ENCODE measurements at places on chromosomes 12 and 14.

- no peak for DNase-seq
Measured at GRCh38 chr14:61585598-61586543, 109.4 kb upstream of the HIF1A start.

- DNase-seq = no peak
Measured at GRCh38 chr12:93870020-93870795, 193.0 kb downstream of the CRADD start.

GRCh38 chr14:78181270-78181669, 11.1 kb downstream of the NRXN3 start:
- no peak for DNase-seq

DNA sequence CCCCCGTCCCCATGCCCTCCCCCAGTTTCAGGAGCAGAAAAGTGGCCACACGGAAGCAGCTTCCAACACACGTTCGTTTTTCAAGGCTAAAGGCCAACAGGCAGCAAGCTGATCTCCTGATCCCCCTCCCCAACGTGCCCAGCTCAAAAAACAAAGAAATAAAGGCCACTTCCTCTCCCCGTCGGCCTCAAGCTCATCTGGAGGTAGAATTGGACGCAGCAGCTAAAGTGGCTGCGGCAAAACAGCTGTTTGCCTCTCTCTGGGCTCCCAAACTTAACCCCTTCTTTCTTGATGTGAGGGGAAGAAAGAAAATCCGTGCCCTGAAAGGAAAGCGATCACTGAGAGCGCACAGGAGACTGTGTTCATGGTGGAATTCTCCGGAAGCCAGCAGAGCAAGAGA, 66.3 kb downstream of the SCARB1 start:
- no peak for DNase-seq

DNA sequence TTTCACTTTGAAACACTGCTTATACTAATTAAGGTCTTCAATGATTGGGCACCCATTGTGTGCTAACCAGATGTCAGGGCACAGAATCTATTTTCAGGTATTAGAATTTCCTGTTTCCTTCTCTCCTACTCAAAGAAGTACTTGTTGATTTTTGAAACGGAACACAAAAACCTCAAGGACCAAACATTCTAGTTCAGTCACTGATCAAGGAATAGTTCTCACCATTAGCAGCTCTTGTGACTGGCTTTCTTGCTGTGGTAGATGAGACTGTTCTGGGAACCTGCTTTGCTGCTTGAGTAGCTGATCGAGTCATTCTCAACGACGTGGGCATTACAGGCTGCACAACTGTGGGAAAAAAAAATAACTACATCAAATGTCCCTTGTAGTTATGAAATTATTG, 11.0 kb downstream of the DLGAP5 start:
- no peak for DNase-seq

GRCh38 chr14:95527387-95528002, 7.4 kb upstream of the GLRX5 start:
- DNase-seq = no peak

GRCh38 chr14:70013271-70013873, 134.2 kb downstream of the SMOC1 start:
- no peak for DNase-seq

GRCh38 chr14:33669111-33669510, 281.8 kb downstream of the EGLN3 start:
- DNase-seq = no peak

All from RWPE1 (cell line).